Hematopoietic multipotent progenitor cell treated with erythropoietin and hydrocortisone succinate and interleukin-3 and kit ligand, for 17 days (in vitro differentiated cells): ENCODE measurements at places on chromosomes 1 and 21.
A peak's percentile ranks its signal among the peaks of the same experiment; 100 is the strongest.

DNA sequence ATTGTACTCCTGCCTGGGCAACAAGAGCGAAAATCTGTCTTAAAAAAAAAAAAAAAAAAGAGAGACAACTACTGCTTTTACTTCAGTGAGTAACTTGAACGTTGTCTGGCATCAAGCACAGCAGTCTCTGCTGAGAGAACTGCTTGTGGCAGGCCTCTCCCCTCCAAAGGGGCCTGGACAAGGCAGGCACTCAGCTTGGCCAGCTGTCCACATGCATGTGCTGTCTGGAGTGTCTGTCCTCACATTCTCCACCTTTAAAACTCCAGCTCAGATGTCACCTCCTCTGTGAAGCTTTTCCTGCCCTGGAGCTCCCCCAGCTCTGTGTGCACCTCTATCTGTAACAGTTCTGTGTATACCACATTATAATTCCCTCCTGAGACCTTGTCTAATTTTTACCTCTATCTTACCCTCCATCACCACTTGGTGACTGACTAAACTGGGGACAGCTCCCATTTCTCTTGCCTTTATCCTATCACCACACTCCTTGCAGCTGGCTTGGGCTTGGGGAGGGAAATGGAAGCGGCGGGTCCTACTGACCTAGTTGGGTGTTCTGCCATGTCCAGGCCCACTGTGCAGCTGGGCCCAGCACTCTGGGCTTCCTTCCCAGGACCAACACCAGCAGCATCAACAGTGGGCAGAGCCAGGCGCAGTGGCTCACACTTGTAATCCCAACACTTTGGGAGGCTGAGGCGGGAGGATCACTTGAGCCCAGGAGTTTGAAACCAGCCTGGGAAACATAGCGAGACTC lies 71.4 kb upstream of the ARTN start:
- no peak for DNase-seq

DNA sequence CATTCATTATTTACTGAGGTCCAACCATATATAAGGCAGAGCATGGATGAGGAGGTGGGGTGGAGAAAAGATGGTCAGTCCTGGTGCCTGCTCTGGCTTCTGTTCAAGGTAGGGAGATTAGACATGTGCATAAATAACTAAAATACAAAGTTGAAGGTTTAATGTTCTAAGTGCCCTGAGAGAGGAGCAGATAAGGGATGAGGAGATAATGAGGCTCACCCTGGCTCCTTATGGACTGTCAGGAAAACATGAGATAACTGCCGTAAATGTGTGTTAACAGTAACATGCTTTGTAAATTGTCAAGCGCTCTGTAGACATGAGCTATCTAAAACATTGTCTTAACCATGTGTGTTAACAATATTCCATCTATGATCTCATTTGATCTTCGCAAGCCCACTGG lies 474.6 kb upstream of the USP24 start:
- DNase-seq = no peak

GRCh38 chr21:28696844-28697410 lies 295.8 kb downstream of the LTN1 start:
- no peak for DNase-seq

DNA sequence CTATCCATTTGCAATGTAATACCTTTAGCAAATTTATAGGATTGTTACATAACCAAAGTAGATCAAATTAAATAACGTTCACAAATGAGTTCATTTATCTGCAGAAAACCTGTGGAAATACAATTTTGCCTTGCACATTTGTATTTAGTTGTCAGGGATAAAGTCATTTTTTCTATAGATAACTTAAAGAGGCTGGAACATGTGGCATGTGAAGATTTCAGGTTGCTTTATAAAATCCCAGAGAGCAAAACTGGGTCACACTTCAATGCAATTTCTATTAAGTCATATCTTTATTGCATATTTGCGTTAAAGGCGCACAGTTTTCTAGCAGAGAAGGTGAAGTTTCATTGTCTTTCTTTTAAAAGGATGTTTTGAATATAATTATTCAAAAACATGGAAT lies 342.4 kb downstream of the USP25 start:
- no peak for DNase-seq

- DNase-seq = no peak
Observed at GRCh38 chr1:163673759-163674151, 352.0 kb downstream of the NUF2 start.

- DNase-seq = no peak
Observed at GRCh38 chr1:204979891-204980649, 62.9 kb upstream of the CNTN2 start.

DNA sequence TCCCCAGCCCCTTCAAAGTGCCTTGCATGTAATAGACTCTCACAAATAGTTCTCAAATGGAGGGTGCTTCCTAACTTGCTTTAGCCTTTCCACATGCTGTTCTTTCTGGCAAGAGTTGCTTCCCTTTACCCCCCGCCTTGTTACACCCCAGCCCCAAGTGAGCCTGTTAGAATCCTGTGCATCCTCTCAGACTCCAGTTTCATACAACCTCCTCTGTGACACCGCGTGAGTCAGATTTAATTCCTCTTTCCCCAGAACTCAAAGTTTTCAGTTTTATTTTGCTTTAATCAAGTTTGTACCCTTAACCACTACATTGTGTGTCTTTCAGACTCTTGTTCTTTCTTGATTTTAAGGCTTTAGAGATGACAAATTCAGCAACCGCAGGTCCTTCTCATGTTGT lies 234.5 kb upstream of the HOOK1 start:
- DNase-seq = no peak

DNA sequence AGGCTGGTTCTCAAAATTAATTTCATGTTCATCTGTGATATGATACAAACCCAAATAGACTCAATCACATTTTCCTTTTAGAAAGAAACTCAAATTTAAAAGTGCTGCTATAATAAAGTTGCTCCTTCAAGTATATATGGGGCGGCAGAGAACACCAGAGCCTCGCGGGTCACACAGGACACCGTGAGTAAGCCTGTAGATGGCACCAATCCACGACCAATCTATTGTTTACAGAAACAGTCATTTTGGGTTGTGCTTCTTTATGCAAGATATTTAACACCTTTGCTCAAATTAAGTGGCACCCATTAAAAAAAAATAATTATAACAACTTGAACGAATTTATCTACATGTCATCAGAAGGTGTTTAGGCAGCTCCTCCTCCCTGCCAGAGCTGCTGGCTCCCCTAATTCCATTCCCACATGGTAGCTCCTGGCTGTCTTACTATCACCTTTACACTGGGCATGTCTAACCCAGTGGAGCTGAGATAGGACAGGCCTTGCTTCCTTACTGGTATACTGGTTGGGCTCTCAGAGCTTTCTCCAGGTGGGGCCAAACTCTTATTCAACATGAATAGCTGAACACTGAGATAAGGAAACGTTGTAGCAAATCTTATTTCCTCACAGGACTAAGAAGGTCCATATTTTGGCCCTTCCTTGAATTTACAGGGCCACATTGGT lies 287.0 kb downstream of the SDCCAG8 start:
- DNase-seq = no peak

DNA sequence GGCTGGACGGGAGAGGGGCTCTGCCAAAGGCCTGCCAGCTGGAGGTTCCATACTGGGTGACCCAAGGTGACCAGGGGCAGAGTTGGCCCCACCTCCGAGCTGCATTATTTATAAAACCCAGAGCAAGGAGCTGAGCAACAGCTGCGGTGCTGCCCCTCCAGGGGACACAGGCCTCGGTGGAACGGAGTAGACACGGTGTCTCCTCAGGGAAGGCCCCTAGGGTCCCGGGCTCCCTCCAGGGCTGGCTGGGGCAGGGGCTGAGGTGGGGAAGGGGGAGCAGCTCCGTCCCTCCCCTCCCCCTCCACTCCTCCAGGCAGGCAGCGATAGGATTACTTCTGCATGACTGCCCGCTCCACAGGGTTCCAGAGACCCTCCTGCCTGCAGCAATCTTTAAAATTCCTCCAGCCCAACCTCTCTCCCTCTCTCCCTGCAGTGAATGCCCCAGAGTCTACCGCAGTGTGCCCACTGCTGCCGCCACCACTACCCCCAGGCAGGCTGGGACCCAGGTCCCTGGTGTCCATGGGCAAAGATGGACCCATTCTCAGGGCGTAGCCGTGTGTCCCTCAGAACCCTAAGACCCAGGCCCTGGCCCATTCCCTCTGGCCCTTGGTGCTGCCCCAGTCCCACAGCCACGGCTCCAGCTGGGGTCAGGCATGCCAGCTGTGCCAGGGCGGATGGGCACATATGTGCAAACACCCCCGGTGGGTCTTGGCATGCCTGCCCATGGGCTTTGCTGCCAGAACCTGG lies 10.8 kb downstream of the AHDC1 start:
- no peak for DNase-seq

DNA sequence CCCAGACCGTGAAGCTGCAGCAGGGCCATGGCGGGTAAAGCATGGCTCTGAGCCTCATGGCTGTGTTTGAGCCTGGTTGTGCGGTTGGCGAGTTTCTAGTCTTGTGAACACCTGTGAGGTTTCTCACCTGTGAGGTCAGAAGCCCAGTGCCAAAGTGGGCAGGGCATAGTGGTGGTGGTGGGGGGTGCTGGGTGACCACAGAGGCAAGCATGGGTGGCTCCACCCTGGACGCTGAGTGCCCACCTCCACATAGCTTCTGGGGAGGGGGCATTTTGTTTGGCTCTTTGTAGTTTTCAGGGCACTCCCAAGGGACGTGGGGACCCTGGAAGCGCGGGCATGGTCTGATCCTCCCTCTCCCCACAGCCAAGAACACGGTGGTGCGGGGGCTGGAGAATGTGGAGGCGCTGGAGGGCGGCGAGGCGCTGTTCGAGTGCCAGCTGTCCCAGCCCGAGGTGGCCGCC lies 91.1 kb downstream of the TRIM11 start:
- no peak for DNase-seq

GRCh38 chr21:38221594-38221993 lies 35.2 kb upstream of the KCNJ15 start:
- DNase-seq = no peak

DNA sequence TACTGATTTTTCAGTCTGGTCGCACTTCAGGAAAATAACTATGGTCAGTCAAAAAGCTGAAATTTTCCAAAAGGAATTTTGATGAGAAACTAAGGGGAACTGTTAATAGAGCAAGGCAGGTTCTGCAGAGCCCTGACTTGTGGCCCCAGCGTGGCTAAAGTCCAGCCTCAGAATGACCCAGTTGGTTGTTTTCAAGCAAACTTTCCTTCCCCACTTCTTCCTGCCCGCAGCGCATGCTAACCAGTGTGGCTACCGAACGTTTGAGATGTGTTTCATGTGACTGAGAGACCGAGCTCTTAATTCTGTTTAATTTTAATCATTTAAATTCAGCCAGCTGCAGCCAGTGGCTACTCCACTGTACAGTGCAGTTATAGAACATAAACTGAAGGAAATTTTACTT lies 6.2 kb upstream of the IL10RB start:
- DNase-seq = no peak

GRCh38 chr1:41241354-41241748 lies 755 bp downstream of the SCMH1 start:
- DNase-seq = no peak

DNA sequence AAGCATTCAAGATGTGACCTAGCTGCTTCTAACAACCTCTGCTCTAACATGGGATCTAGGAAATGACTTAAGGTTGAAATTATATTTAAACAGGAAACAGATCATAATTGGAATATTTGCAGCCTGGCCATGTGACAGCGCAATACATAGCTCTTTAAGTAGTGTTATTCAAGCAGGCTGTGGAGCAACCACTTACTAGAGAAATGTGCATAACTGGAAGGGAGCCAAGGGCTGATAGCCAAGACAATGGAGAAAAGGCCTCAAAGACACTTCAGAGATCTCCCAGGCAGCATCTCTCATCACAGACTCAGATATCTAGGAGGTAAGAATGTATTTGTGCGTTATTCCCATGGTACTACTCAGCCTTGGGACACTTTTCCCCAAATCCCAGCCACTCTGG lies 823.0 kb upstream of the PRMT6 start:
- no peak for DNase-seq

GRCh38 chr1:185404291-185404690 lies 87.2 kb upstream of the IVNS1ABP start:
- no peak for DNase-seq

- no peak for DNase-seq
Observed at GRCh38 chr1:86765073-86765472, 60.7 kb downstream of the SH3GLB1 start.

DNA sequence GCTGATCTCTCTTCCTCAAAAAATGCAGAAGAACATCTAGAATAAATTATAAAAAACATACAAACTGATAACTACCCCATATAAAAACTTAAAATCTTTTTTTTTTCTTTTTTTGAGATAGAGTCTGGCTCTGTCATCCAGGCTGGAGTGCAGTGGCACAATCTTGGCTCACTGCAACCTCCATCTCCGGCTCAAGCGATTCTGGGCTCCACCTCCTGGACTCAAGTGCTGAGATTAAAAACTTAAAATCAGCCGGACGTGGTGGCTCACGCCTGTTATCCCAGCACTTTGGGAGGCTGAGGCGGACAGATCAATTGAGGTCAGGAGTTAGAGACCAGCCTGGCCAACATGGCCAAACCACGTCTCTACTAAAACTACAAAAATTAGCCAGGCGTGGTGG lies 31.1 kb downstream of the LIN9 start:
- no peak for DNase-seq

DNA sequence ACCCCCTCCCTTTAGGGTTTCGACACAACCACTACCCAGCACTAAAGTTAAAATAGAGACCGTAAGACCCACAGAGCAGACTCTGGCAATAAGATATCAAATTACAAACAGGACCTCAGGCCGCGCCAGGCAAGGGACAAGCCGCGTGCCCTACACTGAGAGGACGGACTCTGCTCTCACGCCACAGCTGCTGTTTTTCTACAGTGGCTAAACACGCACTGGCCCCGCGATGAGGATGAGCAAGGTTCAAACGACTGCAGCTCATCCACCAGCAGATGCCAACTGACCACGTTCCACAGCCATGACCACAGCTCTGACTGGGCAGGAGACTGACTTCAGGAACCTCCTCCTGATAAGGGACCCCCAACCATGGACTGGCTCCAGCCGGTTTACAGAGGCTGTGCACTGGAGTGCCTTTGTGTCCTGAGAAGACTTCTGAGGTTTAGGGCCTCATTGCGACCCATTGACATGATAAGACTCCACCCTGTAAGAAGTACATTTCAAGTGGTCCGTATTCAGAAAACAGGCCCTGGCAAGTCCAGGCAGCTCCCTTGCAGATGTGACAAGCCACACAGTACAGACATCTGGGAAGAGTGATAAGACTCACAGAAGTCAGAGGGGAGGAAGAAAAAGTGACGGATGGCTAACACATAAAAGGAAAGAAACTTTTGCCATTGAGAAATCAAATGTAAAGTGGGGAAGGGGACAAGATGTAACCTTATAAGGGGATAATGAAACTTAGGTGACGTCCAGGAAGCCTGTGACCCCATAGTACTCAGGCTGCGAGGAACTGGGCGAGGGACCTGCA lies 1.5 kb upstream of the KRTAP10-6 start:
- DNase-seq = peak; percentile 72

- no peak for DNase-seq
Observed at GRCh38 chr1:229093238-229093540, 177.7 kb upstream of the RAB4A start.

GRCh38 chr1:91092503-91092902 lies 70.7 kb upstream of the ZNF644 start:
- DNase-seq = no peak

- DNase-seq = no peak
Observed at GRCh38 chr21:37915941-37916309, 332 bp downstream of the KCNJ6 start.
